ENCODE measurements at places on chromosomes 12 and 14. TPM values are rescaled to one million over a fixed set of nuclear protein-coding genes. Genes with fewer than 3 reads are reported as not detected.

DNA sequence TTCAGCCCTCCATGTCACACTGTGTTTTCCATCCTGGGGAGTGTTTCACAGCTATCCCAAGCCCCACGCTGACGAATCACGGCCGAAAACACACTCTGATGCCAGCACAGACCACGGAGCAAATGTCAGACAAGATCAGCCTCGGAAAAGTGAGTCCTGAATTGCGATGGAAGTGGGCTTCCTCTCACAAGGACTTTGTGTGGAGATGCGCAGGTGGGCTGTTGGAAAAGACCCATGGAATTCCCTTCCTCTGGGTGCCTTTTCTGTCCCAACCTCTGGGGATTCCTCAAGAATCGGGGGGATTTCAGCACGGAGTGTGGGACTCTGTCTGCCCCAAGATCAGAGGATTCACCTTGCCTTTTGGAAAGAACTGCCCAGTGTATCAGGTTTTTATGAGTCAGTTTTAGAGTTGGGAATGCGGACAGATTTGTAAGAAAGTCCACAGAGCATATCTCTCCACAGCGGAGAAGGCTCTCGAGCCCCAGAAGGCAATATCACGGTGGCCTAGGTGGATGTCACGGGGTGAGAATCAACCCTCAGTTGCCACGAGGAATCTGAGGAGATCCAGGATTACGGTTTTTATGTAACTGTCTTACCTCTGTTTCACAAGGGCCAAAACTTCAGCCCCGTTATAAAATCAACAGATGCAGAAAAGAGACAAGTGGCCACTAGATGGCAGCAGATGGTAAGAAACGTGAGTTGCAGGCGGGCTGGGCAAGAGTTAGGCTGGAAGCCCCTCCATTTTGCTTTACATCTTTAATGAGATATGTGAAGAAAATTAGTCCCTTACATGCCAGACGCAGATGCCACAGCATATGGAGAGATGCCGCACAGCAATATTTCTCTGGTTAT lies 201.9 kb downstream of the DAD1 start:
- DNase-seq: no peak

DNA sequence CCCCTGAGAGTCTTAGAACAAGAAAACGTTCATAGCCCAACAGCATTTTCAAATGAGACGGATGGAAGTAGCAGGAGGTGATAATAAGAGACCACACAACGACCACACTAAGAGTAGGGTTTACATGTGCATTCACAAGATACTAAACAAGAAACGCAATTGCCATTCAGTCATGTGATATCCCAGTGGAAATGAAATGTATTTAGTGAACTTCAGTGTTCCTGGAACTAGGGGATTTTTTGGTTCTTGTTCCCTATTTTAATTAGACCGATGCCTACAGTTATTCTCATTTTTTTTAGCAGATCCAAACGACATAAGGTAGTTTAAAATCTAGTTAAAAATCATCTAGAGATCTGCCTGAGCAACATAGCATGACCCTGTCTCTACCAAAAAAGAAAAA lies 150.0 kb downstream of the GPR65 start:
- no peak for DNase-seq

Gene CDK4
- 227 TPM for total RNA-seq

Gene TMEM233
- total RNA-seq: not detected

DNA sequence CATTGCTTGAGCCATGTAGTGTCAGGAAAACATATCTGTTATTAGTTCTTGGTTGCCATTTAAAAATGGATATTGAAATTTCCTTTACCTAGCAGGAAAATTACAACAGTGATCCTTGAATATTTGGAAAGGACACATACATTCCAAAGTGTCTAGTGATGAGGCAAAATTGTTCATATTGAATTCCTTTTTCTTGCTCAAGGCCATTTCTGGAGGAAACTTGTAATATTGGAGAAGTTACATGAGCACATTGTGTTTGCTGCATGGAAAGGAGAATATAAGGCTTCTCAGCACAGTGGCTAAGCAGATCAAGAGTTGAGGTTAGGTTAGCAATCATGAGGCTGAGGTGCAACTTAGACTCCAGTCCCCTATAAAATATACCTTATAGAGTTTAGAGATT lies 121.9 kb downstream of the PDE3A start:
- DNase-seq: no peak

Gene SLC17A8
- not detected for total RNA-seq

Gene SDSL
- total RNA-seq: 0.54 TPM

GRCh38 chr14:80699861-80700260 lies 241.7 kb downstream of the CEP128 start:
- no peak for DNase-seq

DNA sequence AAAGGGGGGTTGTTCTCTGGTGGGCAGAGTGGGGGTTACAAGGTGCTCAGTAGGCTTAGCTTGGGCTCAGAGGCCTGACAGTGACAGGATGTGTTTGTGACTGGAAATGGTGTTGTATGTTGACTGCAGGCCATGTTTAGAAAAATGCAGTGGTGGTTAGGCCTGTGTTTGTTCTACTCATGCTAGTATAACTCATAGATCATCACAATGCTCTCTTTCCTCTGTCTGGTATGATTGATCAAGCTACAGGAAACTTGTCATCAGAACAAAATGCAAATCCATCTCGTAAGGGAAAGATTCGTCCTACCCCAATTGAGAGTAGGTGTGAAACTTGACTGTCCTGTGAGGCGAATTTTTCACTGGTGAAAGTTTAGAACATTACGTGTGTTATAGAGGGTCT lies 11.8 kb downstream of the TPH2 start:
- no peak for DNase-seq

Gene AKAP6
- total RNA-seq: 0.21 TPM

- no peak for DNase-seq
These were observed 100.5 kb downstream of the AEBP2 start for GRCh38 chr12:19539836-19540235.

Gene USP15
- 110 TPM for total RNA-seq

DNA sequence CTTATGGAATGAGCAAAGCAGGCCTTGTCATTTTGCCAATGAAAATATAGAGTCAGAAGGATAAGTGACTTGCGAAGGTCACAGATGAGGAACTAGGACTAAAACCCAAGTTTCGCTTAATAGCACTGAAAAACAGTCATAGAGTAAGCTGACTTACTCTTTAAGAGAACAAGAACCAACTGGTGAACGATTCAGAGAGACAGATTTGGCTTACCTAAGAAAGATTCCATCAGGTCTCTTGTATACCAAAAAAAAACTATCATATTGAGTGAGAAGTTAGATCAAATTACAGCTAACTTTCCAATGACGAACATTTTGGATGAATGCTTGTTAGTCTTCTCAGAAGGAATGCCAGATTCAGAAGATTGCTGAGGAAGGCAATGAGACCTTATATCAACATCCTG lies 74.2 kb downstream of the ZFC3H1 start:
- DNase-seq: no peak

DNA sequence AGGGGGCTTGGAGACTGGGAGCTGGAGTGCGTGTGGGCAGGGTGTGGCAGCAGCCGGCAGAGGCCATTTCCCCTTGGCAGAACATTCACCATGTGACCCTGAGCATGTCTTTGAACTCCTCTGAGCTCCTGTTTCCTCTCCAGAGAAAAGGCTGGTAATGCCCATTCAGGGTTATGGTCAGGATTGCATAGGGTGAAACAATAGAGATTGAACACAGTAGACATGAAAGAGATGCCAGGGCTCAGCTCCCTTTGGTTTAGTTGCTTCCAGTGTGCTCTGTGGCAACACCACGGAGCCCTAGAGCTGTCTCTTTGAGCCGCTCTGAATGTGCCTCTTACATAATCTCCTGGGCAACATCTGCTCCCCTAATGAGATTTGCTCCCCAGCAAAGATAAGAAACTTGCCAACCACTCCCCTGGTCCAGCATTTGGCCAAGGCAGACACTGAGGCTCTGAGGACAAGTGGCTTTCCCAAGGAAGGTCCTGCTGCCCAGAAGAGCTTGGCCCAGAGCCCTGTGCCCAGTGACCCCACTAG lies 4.6 kb downstream of the IFI27 start:
- DNase-seq: no peak

- no peak for DNase-seq
These were observed 89.2 kb downstream of the DAAM1 start for GRCh38 chr14:59277659-59278058.

- no peak for DNase-seq
These were observed 16.8 kb downstream of the ISCA2 start for GRCh38 chr14:74510223-74510931.

GRCh38 chr14:98766818-98767217 lies 505.2 kb downstream of the BCL11B start:
- DNase-seq: no peak

DNA sequence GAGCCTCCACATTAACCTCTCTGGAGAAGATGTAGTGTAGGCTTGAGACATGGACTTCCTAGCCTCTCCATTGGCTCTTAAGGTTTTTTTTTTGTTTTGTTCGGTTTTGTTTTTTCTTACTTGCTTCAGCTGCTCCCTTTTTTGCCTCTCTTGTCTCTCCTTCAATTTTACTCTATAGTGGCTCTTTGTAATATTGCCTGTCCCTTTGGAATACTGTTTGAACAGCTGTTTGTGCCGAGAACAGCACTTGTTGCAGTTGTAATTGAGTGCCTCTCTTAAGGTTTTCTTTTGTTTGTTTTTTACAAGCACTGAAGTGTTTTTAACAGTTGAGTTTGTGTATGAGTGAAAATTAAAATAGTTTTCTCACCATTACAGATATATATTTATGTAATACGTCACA lies 567.7 kb downstream of the LRFN5 start:
- DNase-seq: no peak

Gene DBX2
- total RNA-seq: not detected

DNA sequence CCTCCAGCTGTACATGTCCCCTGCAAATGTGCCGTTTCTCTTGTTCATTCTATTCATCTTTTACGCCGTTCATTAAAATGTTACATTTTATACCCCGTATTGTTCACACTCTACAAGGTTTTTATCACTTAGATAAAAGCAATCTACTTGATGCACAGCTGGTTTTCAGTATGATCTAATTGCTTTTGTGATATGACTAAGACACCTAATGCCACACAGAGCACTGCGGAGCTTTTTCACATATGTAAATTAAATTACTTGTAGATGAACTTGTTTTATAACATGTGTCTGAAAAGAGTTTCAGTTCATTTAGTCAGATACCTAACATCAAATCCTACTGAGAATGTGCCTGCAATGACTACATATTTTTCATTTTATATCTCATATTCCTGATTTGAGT lies 40.9 kb upstream of the RERGL start:
- no peak for DNase-seq

DNA sequence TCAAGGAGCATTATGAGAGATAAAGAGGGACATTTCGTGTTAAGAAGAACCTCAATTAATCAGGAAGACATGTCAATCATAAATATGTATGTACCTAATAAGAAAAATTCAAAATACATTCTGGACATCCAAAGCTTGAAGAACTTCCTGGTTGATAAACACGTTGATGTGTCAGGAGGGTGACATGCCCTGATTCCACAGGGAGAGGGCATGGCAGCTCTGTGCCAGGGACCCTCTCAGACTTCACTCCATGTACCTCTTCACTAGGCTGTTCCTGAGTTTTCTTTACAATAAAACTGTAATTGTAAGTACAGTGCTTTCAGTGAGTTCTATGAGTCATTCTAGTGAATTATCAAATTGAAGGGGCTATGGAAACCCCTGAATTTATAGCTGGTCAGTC lies 163.5 kb downstream of the CFAP54 start:
- DNase-seq: no peak

GRCh38 chr14:76753541-76754198 lies 7.6 kb upstream of the VASH1 start:
- no peak for DNase-seq

Gene MIPOL1
- not detected for total RNA-seq

Gene AQP5
- not detected for total RNA-seq

- DNase-seq: no peak
These were observed 26.5 kb downstream of the RERG start for GRCh38 chr12:15194456-15195368.

Gene CIROP
- total RNA-seq: not detected

GRCh38 chr14:101903111-101903561 lies 61.2 kb upstream of the DYNC1H1 start:
- no peak for DNase-seq

DNA sequence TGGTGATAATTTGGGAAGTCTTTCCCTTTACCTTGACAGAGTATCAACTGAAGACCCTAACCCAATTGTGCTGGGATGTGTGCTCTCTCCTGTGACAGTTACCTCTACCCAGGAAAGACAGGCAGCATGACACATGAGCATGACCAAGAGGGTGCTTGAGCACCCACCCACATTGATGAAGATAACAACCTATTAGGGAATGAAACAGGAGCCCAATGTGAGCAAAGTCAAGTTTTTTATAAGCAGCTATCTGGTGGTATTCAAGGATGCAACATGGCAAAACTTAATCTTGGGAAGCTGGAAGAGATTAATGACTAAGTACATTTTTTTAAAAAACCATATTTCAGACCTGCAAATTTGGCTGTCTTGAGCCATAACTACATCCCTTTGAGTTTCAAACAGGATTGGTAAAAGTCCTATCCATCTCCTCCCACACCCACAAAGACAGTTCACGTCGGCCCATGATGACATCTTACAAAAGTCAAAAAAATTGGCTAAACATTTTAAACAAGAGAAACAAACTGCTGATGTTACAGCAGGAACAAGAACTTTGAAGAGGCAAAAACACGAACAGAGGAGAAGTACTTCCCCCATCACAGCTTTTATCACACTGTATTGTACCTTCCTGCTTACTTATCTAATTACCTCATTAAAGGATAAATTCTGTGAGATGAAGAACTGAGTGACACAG lies 60.3 kb downstream of the MED13L start:
- no peak for DNase-seq

- no peak for DNase-seq
These were observed 272.8 kb upstream of the FAR2 start for GRCh38 chr12:28876196-28876798.

DNA sequence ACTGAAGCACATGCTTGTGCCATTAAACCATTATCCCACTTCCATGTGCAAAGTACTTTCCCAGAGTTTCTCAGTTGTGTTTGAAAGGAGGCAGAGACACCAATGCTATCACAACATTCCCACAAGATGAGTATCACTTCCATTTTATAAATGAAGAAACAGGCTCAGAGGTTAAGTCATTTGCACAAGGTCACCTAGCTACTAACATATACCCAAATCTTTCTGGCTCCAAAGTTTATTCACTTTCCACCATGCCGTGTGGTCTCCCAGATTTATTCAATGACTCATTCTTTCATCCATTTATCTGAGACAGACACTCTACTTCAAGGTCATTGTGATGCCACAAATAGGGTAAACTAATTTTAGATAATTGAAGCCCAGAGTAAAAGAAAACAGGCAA lies 9.4 kb downstream of the ART4 start:
- DNase-seq: no peak

DNA sequence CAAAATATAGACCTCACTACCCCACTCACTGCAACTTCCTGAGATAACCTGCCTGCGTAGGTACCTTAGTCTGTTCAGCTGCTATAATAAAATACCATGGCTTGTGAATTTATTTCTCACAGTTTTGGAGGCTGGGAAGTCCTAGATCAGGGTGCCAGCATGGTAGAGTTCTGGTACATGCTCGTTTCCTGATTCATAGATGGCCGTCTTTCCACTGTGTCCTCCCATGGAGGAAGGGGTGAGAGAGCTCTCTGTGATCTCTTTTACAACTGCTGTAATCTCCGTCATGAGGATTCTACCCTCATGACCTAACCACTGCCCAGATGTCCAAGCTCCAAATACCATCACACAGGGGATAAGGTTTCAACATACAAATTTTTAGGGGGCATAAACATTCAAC lies 49.7 kb downstream of the KCNA1 start:
- no peak for DNase-seq

Gene CLEC14A
- not detected for total RNA-seq
